ENCODE measurements at places on chromosomes 11 and 22.

DNA sequence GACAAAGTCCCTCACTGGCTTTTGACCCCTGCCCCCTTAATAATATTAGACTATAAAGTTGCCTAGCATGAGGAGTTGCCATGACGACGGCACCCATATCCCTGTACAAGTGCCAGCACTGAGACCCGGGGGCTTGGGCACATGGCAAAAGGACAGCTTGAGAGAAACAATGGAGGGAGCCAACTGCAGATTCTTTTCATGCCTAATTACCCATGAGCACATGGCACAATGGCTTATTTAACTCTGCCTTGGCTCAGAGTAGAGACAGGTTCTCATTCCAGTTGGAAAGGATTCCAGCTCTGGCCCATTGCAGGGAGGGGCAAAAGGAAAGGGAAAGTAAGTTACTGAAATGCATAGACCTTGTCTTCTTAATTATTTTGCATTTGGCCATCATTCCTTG, 261.2 kb upstream of the UBASH3B start:
- DNase-seq: no peak

- peak; percentile 69 for DNase-seq
These were observed at the start of gene CDKN1C for GRCh38 chr11:2885678-2886081. CDKN1C (minus strand) TSS chr11:2885775; CDS start chr11:2885456, 319 bp downstream.

- no peak for DNase-seq
These were observed 314.1 kb downstream of the CTTN start for GRCh38 chr11:70712471-70712870.

- DNase-seq: no peak
These were observed 63.6 kb downstream of the THAP12 start for GRCh38 chr11:76317296-76317695.

GRCh38 chr11:15490535-15490934, 375.8 kb downstream of the INSC start:
- no peak for DNase-seq
